ENCODE measurements at places on chromosomes 12 and 14.
A peak's percentile ranks its signal among the peaks of the same experiment; 100 is the strongest.

- no peak for DNase-seq
These were observed 271.1 kb downstream of the CCER1 start for GRCh38 chr12:90683871-90684270.

DNA sequence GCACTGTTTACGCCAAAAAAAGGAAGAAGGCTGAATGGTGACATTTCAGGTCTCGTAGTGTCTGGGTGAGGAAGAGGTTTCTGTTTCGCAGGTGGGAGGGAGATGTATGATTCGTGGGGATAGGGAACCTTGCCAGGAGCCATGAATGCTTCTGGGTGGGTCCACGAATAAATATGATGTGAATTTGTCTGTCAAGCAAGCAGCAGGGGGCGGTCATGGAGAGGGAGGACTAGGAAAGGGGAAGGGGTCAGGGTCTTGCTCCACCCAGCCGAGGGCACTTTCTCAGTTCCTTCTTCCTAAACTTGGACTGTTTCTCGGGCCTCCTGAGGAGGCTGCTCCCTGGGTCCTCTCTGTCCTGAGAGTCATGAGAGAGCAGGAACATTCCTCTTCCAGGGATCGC lies 72.5 kb downstream of the LGMN start:
- no peak for DNase-seq

DNA sequence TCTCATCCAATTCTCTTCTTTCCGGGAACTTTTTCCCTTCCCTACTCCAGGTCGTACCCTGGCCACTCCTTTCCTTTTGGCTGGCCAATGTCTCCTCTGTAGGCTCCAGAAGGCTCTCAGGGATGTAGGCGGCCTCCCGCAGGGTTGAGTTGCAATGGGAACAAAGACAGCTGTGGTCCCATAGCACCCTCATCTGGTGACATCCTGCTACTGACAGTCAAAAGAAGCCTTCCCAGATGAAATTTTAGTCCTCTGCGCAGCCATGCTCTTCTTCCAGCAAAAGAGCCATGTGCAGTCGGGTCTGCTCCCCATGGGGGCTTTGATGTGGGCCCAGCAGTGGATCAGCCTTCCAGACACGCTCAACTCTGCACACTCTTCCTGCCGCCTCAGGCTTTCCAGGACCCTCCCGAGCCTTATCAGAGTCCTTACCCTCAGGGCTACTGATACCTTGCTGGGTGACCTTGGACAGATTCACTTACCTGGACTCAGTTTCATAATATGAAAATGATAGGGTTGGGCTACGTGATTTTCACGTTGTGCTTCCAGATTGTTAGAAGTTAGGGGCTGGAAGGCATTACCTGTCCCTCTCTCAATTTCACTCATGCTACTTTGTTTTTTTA lies 5.5 kb upstream of the CELA1 start:
- peak; percentile 43 for DNase-seq

DNA sequence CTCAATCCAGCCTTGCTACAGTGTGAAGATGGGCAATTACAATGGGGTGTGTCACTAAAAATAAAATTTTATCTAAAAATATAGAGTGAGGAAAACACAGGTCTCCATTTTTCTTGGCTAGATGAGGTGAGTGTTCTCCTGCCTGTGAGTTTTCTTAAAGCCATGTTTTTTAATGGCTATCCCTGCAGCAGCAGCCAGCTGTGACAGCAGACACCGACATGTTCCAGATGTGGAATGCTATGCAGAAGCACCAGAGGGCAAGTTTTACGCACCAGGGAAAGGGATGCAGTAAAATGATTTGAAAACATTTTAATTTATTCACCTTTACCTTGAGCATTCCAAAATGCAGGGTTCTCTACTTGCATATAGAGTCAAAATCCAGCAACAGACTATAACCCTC lies 577.0 kb upstream of the STXBP6 start:
- DNase-seq: no peak

GRCh38 chr14:81682701-81683100 lies 149.0 kb upstream of the SEL1L start:
- DNase-seq: no peak

Measured in activated CD4-positive, alpha-beta T cell treated with anti-CD3 and anti-CD28 coated beads, Interleukin-2, Interleukin-4, amounts not matched to agents 100 ng/mL and 50 ng/mL, durations not matched to agents 16 hours and 8 hours (primary cell).